Hippocampal formation (tissue), 2 donors: ENCODE measurements at places on chromosomes 16 and 17.

- DNase-seq = no peak
Measured at GRCh38 chr17:68458260-68459036, 1.2 kb upstream of the WIPI1 start.

DNA sequence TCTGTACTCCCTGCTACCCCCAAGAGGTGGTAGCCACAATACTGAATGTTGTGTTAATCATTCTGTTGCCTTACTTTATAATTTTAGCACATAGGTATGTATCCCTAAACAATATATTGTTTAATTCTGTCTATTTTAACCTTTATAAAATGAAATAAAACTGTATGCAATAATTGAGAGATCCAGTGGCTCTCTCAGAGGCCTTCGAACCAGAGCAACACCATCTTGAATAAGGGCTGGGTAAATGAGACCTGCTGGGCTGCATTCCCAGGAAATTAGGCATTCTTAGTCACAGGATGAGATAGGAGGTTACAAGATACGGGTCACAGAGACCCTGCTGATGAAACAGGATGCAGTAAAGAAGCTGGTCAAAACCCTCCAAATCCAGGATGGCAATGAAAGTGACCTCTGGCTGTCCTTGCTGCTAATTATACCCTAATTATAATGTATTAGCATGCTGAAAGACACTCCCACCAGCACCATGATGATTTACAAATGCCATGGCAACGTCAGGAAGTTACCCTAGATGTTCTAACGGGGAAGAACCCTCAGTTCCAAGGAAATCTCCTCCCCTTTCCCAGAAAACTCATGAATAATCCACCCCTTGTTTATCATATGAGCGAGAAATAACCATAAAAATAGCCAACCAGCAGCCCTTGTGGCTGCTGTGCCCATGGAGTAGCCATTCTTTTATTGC is 2.0 kb upstream of the CANT1 start:
- DNase-seq = no peak

GRCh38 chr17:63082273-63082861 is 116.3 kb downstream of the TANC2 start:
- DNase-seq = no peak

DNA sequence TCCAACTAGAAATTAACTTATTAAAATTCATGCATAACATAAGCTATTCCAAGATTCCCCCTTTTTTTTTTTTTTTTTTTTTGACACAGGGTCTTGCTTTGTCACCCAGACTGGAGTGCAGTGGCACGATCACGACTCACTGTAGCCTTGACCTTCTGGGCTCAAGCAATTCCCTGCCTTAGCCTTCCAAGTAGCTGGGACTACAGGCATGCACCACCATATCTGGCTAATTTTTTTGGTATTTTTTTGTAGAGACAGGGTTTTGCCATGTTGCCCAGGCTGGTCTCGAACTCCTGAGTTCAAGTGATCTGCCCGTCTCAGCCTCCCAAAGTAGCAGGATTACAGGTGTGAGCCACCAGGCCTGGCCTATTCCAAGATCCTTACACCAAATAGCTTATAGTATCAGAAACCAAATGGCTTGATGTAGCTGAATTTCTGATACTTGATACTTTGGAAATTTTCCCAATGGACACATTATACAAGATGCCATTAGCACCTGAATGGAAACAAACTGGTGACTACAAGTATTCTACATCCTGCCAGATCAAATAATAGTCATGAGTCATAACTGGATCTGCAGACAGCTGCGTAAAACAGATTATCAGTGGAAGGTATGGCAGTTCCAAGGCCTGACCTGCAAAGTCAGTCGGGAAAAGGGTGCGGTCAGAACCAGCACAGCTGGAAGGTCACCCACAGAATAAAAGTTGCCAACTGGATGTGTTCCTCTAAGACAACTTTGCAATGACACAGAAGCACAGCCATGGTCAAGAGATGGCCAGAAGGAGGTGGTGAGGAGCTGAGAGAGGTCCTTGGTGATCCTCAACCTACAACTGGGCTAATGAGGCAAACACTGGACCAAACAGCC is 14.5 kb downstream of the TUBG1 start:
- DNase-seq = no peak

DNA sequence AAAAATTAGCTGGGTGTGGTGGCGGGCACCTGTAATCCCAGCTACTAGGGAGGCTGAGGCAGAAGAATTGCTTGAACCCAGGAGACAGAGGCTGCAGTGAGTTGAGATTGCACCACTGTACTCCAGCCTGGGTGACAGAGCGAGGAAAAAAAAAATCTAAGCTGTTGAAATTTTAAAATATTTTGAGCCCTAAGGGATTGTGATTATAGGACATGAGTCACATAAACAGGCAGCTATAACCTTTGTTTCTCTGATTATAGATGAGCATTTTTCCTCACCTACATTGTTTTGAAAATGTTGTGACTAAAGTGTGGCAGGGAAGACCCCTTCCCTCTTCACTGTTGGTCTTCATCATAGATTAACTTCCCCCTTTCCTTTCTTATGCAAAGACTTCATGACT is 135.5 kb downstream of the MGAT5B start:
- no peak for DNase-seq

- DNase-seq = no peak
Measured at GRCh38 chr16:73032541-73033270, 15.2 kb downstream of the ZFHX3 start.

DNA sequence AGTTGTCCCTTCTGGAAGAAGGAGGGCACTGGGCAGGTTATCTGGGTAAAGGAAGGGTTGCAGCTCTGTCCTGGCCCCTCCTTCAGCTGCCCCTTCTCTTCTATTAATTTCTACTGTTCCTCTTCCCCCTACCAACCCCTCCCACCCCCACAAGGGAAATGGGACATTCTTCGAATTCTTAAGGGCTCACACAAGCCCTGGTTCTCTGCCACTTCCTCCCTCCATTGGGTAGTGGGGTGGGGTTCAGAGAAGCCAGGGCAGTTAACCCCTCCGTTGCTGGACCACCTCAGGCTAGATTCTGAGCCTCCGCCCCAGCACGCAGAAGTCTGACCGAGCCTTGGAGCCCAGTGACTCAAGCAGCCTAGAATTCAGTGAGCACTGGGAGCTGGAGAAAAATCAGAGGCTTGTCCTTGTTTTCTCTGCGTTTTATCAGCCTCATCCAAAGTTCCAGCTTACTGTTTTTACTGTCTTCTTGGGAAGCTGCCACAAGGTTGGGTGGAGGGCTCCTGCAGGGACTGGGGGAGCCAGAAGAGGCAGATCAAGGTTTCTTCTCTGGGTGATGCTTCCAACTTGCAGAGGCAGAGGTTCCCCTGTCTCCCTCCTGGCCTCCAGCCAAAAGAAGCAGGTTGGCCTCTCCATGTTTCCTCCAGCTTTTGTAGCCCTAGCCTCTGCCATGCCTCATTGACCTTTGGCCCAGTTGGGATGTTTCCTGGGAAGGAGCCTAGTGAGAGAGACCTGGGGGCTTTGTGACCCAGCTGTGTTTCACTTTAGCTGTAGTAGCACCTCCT is 10.2 kb downstream of the LASP1 start:
- no peak for DNase-seq
